ENCODE measurements at places on chromosomes 16 and 17.

- DNase-seq = no peak
These were observed 6.9 kb downstream of the GAA start for GRCh38 chr17:80108036-80108971.

DNA sequence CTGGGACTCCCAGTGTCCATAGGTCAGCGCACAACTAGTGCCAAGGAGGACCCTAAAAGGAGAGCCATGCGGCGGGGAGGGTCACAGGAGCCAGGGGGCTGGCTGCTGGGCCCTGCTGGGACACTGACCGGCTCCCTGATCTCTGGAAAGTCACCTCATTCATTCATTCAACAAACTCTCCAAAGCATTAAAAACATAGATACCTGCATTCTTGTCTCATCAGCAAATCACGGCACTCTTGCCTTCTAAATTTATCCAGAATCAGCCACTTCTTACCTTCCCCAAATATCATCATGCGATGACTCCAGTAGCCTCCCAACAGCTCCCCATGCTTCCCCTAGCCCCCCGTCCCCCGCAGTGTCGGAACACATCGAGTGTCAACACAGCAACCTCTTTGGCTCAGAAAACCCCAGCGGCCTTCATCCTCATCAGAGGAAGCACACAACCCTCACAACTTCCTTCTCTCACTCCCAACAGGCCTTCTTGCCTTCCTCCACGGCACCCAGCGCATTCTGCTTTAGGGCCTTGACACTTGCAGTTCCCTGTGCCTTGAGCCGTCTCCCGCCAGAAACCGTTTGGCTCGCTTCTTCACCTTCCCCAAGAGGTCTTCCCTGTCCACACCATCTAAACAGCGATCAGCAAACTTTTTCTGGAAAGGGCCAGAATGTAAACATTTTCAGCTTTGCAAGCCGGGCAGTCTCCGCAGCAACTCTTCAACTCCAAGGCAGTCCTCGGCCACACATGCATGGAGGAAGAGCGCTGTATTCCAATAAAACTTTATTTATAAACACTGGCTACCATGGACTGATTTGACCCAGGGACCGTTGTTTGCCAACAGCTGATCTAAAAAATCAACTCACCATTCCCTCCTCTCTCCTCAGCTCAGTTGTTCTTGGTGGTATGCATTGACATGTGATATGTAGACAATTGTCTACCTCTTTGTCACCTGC, 119.5 kb upstream of the TNRC6C start:
- no peak for DNase-seq

DNA sequence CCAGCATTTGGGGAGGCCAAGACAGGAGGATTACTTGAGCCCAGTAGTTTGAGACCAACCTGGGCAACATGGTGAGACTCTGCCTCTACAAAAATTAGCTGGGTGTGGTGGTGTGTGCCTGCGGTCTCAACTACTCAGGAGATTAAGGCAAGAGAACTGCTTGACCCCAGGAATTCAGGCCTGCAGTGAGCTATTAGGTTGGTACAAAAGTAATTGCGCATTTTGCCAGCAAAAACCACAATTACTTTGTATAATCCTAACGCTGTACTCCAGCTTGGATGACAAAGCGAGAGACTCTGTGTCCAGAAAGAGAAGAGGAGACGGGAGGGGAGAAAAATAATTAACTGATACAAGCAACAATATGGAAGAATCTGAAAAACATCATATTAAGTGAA, 32.7 kb downstream of the YWHAE start:
- no peak for DNase-seq

- DNase-seq = peak; percentile 64
These were observed 93.6 kb upstream of the NOG start for GRCh38 chr17:56499799-56500388.

DNA sequence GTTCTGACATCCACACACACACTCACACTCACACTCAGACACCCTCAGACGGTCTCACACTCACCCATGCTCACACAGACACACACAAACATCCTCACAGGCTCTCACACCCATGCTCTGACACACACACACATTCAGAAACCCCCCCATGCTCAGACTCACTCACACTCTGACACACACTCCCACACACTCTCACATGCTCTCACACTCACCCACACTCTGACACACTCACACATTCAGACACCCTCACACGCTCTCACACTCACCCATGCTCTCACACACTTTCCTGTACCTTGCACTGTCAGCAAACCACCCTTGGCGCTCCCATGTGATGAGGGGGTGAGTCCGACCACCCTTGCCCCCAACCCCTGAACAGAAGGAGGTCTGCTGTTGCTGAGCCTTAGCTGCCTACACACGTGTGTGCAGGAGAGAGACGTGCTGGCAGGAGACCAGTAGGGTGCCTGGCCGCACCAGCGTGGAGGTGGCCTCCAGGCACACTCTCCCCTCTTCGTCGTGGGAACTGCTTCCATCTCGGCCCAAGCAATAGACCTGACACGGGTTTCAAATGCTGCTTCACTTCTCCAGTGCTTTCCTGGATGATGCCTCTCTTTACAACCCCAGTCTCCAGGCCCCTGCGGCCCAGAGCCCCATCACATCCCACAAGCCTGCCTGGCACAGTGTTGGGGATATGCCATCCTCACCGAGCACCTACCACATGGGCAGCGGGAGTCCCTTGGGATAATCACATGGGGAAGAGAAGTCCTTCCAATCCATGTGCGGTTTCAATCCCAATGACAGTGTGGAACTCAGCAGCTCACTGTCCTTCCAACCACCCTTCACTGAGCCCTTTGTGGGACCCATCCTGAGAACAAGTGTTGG, 267.8 kb upstream of the FOXF1 start:
- DNase-seq = no peak
